Activated naive CD8-positive, alpha-beta T cell treated with anti-CD3 and anti-CD28 coated beads for 36 hours (primary cell): ENCODE measurements at places on chromosomes 1 and 21. TPM values are rescaled to one million over a fixed set of nuclear protein-coding genes. Genes with fewer than 3 reads are reported as not detected.

Gene C1orf87
- total RNA-seq, result not detected

Gene RGS18
- total RNA-seq, result not detected

GRCh38 chr21:35426469-35426868 is 377.4 kb upstream of the RUNX1 start:
- DNase-seq, result no peak
- no peak overlapping the region for H3K4me3 ChIP-seq
- H3K27ac ChIP-seq, result peak overlapping the region; percentile 77
- H3K27me3 ChIP-seq, result no peaks in the 10 kb centered on the region

- peak overlapping the region; percentile 90 for H3K4me3 ChIP-seq
- H3K4me1 ChIP-seq, result peaks cover 47% of the 10 kb centered on the region
- H3K27ac ChIP-seq, result peak overlapping the region; percentile 93
- no peaks in the 10 kb centered on the region for H3K27me3 ChIP-seq
- H3K36me3 ChIP-seq, result peaks cover 19% of the 10 kb centered on the region
- DNase-seq, result peak; percentile 68
These were observed 534 bp downstream of the C1orf56 start for GRCh38 chr1:151047925-151048644.

DNA sequence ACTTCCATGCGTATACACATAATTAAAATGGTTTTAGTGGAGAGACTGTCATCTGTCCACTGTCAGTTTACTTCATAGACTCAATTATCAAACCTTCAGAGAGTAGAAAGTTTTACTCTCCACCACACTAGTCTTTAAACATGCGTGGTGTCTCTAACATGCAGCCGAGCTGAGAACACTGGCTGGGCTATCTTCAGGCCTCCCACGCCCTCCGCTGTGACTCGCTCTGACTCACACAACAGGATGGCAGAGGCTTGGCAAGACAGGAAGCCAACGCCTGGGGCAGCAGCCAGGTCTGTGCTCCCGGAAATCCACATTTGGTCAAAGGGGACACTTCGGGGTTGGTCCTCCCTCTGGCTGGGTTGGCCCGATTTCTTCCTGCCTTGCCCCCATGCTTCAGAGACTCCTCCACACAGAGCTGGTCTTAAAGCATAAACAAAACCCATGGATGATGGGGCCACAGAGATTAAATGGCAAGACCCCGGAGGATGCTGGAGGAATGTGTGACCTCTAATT is 22.7 kb upstream of the IFNGR2 start:
- peak; percentile 90 for DNase-seq
- H3K4me3 ChIP-seq, result peak overlapping the region; percentile 32
- peaks cover 63% of the 10 kb centered on the region for H3K4me1 ChIP-seq
- H3K27me3 ChIP-seq, result peaks cover 8% of the 10 kb centered on the region
- peak overlapping the region; percentile 82 for H3K27ac ChIP-seq
- no peaks in the 10 kb centered on the region for H3K36me3 ChIP-seq

Gene AGL
- 16.2 TPM for total RNA-seq

DNA sequence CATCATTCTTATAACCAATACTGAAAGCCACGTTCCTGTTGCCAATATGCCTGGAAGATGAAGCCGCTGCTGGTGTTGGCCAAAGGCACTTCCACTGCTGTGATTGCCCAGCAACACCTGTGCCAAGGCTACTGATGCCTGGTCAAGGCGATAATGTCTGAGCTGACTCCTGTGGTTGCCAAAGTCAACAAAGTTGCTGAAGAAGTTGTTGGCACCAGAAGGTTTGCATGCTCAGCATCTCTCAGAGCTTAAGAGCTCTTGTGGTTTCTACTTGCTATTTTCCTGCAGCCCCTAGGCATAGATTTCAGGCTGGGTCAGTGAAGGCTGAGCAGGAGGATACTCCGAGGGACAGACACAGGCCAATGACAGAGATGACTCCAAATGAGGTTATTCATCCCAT is 63.4 kb upstream of the RAB3GAP2 start:
- no peak for DNase-seq
- no peaks in the 10 kb centered on the region for H3K27me3 ChIP-seq
- no peak overlapping the region for H3K4me3 ChIP-seq
- H3K4me1 ChIP-seq, result no peaks in the 10 kb centered on the region
- H3K27ac ChIP-seq, result no peak overlapping the region
- H3K36me3 ChIP-seq, result no peaks in the 10 kb centered on the region

Gene RNU11
- not detected for total RNA-seq

Gene CA6
- total RNA-seq, result 13.7 TPM

DNA sequence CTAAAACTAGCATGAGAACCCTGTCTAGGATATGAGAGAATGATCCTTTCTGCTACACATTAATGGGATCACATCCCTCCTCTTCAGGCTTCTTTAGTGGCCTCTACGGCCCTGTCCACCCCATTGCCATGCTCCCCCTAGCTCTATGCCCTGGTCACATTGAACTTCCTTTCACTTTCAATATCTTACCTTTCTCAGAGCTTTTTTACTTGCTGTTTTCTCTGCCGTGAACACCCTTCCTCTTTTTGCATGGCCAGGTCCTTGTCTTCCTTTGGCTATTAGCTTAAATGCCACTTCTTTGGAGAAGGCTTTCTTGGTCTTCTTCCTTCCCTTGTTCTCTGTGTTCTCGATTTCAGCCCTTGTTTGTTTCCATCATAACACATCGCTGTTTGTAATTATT is 97.4 kb downstream of the GIPC2 start:
- peak overlapping the region; percentile 46 for H3K4me3 ChIP-seq
- H3K4me1 ChIP-seq, result peaks cover 18% of the 10 kb centered on the region
- no peak for DNase-seq
- no peaks in the 10 kb centered on the region for H3K36me3 ChIP-seq
- peak overlapping the region; percentile 30 for H3K27ac ChIP-seq
- peaks cover 3% of the 10 kb centered on the region for H3K27me3 ChIP-seq

Gene OR2T2
- total RNA-seq, result not detected

GRCh38 chr1:41622859-41623732 is 138.6 kb upstream of the EDN2 start:
- no peaks in the 10 kb centered on the region for H3K27me3 ChIP-seq
- H3K4me1 ChIP-seq, result peaks cover 36% of the 10 kb centered on the region
- no peak for DNase-seq
- H3K36me3 ChIP-seq, result peaks cover 26% of the 10 kb centered on the region
- peak overlapping the region; percentile 25 for H3K27ac ChIP-seq

DNA sequence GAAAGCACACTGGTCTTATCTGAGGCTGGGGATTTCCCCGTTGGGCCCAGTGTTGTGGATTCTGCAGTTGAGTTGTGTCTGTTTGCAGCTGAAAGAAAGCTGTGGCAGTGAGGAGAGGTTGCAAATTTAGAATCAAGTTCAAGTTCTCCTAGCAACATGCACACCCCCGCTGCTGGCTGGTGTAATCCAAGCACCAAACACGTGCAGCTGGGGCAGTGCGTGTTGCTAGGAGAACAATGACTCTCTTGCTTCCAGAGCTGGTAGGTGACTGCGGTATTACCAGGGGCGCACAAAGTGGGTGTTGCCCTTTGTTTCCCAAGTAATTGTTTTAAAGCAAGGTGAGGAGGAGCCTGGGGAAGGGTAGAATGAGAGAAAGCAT is 91.5 kb downstream of the IER5 start:
- no peaks in the 10 kb centered on the region for H3K27me3 ChIP-seq
- peak; percentile 54 for DNase-seq
- H3K36me3 ChIP-seq, result no peaks in the 10 kb centered on the region
- no peak overlapping the region for H3K4me3 ChIP-seq
- no peak overlapping the region for H3K27ac ChIP-seq

Gene OPTC
- total RNA-seq, result not detected

Gene RYR2
- total RNA-seq, result not detected

Gene GCSAML
- total RNA-seq, result 3.5 TPM

DNA sequence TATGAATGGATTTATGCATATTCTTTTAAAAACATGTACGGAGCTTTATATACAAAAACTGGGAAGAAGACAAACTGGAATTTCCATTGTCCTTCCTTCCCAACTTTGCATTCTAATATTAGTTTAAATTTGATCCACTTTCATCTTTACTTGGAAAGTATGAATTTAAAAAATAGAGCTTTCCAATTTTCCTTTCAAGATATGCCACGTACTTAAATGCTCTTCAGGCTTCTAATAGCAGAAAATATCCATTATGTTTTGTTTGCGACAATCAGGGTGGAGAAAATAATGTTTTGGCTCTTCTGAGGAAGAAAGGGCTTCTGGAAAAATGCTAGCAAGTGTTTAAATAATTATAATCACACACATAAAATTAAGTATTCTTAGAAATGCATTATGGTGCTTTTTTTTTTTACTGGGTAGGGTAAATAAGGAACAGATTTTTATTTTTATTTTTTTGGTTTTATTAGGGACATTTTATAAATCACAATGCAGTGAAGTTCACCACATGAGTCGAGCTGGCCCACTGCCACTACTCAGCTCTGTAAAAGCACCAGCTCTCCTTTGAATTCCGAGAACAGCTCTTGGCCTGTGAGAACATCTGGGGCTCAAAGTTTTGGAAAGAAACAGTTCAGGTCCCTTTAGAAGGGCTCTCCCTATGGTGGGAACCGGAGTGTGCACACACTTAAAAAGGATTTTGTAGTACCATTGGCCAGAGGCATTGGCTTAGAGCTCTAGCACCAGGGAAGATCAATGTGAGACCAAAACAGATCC is 287.4 kb upstream of the LYPLAL1 start:
- H3K36me3 ChIP-seq, result no peaks in the 10 kb centered on the region
- H3K4me3 ChIP-seq, result no peak overlapping the region
- H3K27me3 ChIP-seq, result no peaks in the 10 kb centered on the region

- DNase-seq, result no peak
- no peak overlapping the region for H3K4me3 ChIP-seq
- H3K27me3 ChIP-seq, result no peaks in the 10 kb centered on the region
These were observed 20.6 kb upstream of the BCAR3 start for GRCh38 chr1:93702111-93702827.

Gene CYP4X1
- not detected for total RNA-seq

Gene PTPN7
- total RNA-seq, result 329 TPM

DNA sequence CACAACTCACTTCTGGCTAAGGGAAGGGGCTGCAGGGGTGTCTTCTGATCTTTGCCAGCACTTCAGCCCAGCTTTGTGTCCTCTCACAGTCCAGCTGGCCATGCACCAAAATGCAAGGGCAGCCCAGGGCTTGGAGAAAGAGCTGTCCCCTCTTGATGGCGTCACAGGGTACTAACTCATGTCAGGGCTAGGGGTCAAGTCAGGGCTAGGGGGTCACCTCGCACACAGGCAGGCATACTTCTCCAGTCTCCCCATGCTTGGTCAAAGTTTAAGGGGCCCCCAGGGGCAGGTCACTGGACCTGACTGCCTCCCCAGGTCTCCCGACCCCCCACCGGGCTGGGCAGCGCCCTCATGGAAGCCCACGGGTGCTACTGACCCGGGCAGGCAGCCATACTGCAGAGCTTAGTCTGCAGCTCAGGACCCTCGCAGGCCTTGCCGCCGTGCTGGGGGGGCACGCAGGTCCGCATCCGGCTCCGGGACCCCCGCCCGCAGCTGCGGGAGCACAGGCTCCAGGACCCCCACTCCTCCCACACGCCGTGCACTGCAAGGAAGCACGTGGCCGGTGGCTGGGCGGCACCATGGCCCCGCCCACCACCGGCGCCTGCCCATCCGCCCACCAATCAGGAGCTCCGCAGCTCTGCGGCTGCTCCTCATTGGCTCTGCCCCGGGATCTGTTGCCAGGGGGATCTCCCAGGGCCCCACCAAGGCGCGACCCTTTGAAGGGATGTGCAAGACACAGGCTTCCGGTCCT is 21.5 kb downstream of the ADGRB2 start:
- H3K27ac ChIP-seq, result no peak overlapping the region
- H3K4me3 ChIP-seq, result no peak overlapping the region
- H3K4me1 ChIP-seq, result peaks cover 6% of the 10 kb centered on the region
- no peaks in the 10 kb centered on the region for H3K36me3 ChIP-seq
- no peak for DNase-seq

- H3K27me3 ChIP-seq, result no peaks in the 10 kb centered on the region
- peaks cover 22% of the 10 kb centered on the region for H3K4me1 ChIP-seq
These were observed 709 bp downstream of the TNFRSF14 start for GRCh38 chr1:2556678-2557481.

DNA sequence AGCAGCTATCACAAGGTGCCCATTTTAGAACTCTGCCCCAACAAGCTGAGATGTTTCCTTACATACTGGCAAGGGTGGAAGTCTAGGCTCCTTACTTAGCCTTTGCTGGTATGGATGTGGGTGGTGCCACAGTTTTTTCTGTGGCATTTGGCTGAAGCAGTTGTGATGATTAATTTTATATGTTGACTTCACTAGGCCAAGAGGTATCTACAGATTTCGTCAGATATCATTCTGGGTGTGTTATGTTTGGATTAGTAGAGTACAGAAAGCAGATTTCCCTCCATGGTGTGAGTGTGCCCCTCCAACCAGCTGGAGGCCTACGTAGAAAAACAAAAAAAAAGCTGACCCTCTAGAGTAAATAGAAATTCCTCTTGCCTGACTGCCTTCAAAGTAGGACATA is 317.0 kb downstream of the BARHL2 start:
- H3K36me3 ChIP-seq, result no peaks in the 10 kb centered on the region
- no peak overlapping the region for H3K27ac ChIP-seq
- DNase-seq, result no peak
- no peaks in the 10 kb centered on the region for H3K27me3 ChIP-seq

Gene A3GALT2
- total RNA-seq, result not detected

DNA sequence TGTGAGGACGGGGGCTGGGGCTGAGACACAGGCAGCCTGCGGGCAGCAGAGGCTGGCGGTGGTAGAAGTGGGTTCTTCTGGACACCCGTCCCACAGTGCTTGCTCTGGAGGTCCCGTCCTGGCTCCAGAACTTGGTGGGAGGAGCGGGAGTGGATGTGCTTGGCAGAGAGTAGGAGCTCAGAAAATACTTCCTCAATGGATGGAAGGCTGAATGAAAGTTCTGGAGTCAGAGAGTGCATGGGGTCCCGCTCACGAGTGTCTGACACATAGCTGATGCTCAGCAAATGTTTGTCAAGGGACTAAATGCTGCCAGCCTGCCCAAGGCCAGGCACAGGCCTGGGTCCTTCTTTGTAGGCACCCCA is 13.4 kb upstream of the NES start:
- H3K4me1 ChIP-seq, result peaks cover 27% of the 10 kb centered on the region
- H3K36me3 ChIP-seq, result no peaks in the 10 kb centered on the region
- no peak overlapping the region for H3K4me3 ChIP-seq

- H3K36me3 ChIP-seq, result peaks cover 17% of the 10 kb centered on the region
- no peak overlapping the region for H3K27ac ChIP-seq
- DNase-seq, result no peak
- no peak overlapping the region for H3K4me3 ChIP-seq
These were observed 12.3 kb downstream of the MAPKAPK2 start for GRCh38 chr1:206696812-206697585.

Gene MPL
- not detected for total RNA-seq

GRCh38 chr21:41958886-41959563 is 5.2 kb upstream of the C2CD2 start:
- H3K4me1 ChIP-seq, result peaks cover 9% of the 10 kb centered on the region
- peaks cover 25% of the 10 kb centered on the region for H3K27me3 ChIP-seq
- no peak overlapping the region for H3K27ac ChIP-seq

DNA sequence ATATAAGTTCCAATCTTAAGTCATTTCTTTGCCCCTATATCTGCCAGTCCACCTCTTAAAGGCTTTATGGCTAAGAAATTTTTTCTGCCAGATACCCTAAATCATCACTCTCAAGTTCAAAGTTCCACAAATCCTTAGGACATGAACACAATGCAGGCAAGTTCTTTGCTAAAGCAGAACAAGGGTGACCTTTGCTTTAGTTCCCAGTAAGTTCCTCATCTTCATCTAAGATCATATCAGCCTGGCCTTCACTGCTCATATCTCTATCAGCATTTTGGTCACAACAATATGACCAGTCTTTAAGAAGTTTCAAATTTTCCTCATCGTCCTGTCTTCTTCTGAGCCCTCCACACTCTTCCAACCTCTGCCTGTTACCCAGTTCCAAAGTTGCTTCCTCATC is 402.2 kb upstream of the RUNX1 start:
- H3K4me3 ChIP-seq, result no peak overlapping the region
- no peaks in the 10 kb centered on the region for H3K4me1 ChIP-seq
- H3K36me3 ChIP-seq, result peaks cover 12% of the 10 kb centered on the region
- H3K27ac ChIP-seq, result no peak overlapping the region
- no peak for DNase-seq

Gene EYA3
- 30.0 TPM for total RNA-seq
